GM13977 (cell line): ENCODE measurements at places on chromosomes 16 and 17.

- no peak for DNase-seq
These were observed 388.5 kb downstream of the CNTNAP4 start for GRCh38 chr16:76665571-76666275.

- DNase-seq: no peak
These were observed 118.6 kb upstream of the TNRC6C start for GRCh38 chr17:77839698-77840512.

GRCh38 chr17:53668854-53669253 lies 153.9 kb upstream of the KIF2B start:
- DNase-seq: no peak

- DNase-seq: no peak
These were observed 6.2 kb downstream of the REXO5 start for GRCh38 chr16:20812510-20812909.

DNA sequence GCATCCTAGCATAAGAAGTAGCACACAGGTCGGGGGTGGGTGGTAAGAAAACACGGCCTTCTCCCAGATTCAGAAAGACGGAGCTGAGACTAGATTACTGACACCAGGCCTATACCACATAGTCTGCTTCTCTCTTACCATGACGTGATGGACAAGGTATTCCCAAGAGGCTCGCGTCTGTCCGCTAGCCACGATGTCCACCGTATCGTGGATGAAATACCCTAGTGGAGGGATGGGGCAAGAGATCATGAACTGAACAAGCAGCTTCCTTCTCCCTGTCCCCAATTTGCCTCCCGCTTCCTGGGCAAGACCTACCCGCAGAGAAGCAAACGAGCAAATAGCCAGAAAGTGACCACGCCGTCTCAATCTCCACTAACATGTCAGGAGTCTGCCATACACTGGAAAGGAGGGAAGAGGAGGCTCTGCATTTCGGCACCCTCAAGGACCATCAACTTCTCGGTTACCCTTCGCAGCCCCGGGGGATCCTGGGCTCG lies 820 bp downstream of the TLCD1 start:
- DNase-seq: no peak

GRCh38 chr17:57485566-57485865 lies 229.2 kb downstream of the MSI2 start:
- no peak for DNase-seq

- no peak for DNase-seq
These were observed 5.1 kb upstream of the MT3 start for GRCh38 chr16:56584276-56584675.

DNA sequence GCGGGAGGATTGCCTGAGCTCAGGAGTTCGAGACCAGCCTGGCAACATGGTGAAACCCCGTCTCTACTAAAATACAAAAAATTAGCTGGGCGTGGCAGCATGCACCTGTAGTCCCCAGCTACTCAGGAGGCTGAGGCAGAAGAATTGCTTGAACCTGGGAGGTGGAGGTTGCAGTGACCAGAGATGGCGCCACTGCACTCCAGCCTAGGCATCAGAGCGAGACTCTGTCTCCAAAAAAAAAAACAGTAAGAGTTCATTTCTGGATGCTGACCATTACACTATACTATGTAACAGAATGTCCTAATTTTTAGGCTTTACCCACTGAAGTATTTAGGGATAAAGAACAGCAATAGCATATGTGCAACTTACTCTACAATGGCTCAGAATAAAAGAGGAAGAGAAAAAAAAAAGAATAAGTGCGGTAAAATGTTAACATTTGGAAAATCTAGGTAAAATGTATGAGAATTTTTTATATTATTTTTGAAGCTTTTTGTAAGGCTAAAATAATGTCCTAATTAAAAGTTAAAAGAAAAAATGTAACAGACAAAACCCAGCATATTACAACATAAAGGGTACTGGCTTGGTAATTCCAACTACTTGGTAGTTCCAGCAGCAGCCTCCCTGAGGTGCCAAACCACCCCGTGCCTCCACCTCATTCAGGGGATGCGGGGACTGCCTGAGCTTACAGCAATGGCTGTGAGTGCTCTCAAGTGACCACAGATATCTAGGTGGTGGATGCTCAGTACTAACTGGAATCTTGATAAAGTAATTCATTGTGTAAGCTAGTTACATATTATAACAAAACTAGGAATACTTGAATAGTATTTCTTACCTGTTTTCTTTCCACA lies 10.9 kb downstream of the COPS3 start:
- DNase-seq: no peak

- no peak for DNase-seq
These were observed 173.8 kb upstream of the CHMP6 start for GRCh38 chr17:80817861-80818260.

- DNase-seq: no peak
These were observed 22.6 kb upstream of the COQ7 start for GRCh38 chr16:19044769-19045168.

- DNase-seq: no peak
These were observed 839.6 kb upstream of the GOT2 start for GRCh38 chr16:59573528-59574271.

- DNase-seq: no peak
These were observed 14.5 kb downstream of the SNX11 start for GRCh38 chr17:48121923-48122664.

GRCh38 chr16:2592786-2593185 lies 55.0 kb downstream of the PDPK1 start:
- no peak for DNase-seq

DNA sequence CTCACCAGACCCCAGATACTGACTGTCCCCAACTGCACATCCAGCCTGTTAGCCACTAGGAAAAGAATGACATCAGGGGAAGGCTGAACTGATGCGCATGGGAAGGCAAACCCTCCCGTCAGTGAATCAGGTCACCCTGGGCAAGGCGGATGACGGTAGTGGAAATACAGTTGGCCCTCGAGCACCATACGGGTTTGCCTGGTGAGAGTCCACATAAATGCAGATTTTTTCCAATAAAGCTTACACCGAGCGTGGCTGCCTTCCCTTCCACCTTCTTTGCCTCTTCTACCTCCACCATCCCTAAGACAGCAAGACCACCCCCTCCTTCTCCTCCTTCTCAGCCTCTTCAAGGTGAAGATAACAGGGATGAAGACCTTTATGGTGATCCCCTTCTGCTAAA lies 236.1 kb upstream of the TNRC6C start:
- no peak for DNase-seq

DNA sequence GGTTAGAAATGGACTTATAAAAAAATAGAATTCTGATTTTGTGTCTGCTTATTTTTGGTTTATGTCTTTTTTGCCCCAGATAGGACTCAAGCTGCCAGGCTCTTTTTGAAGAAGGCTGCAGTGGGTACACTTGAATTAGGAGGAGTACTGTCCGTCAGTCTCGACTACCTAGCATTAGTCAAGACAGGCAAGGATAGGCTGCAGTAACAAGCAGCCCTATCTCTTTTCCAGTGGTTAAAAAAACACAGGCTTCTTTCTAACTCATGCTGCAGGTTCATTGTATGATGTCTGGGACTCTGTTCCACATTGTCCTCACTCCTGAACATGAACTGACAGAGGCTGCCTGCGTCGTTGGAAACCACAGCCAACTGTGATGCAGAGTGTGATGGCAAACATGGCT lies 8.0 kb downstream of the C16orf46 start:
- DNase-seq: no peak

GRCh38 chr17:45408611-45409421 lies 23.9 kb downstream of the ARHGAP27 start:
- no peak for DNase-seq

GRCh38 chr17:50818261-50818660 lies 17.1 kb upstream of the WFIKKN2 start:
- DNase-seq: no peak

GRCh38 chr17:15492791-15493692 lies 25.6 kb upstream of the CDRT4 start:
- no peak for DNase-seq

DNA sequence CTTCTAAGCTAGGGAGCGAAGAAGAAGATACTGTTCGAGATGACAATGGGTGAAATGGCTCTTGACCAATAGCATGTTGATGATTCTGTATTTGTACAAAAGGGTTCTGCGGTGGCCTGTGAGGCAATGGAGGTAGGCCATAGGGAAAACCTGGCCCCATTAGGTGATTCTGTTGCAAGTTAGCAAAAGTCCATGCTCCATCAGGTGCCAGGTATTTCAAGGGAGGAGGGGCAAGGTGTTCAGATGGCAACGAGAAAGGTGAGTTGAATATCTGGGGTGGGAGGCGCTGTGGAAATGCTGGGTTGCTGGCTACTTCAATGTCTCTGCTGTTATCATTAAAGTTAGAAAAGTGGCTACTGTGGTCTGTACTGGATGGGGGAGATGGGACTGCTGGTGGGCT lies 62.8 kb downstream of the CACNG1 start:
- no peak for DNase-seq

DNA sequence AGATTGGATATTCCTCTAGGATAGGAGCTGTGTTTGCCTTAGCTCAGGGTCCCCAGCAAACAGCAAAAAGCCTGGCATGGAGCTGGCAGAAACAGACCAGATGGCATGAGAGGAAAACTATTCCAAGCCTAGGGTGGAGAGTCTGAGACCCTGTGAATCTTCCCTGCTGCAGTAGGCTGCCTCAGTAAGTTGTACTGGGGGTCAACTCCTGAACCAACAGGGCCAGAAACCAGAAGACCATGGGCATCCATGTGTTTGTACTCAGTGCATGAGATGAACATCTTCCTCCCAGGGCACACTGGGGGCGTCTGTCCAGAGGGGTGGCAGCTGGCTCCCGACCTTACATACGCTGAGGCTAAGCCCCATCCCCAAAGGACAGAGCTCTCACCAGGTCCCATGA lies 214.4 kb downstream of the C16orf78 start:
- no peak for DNase-seq

DNA sequence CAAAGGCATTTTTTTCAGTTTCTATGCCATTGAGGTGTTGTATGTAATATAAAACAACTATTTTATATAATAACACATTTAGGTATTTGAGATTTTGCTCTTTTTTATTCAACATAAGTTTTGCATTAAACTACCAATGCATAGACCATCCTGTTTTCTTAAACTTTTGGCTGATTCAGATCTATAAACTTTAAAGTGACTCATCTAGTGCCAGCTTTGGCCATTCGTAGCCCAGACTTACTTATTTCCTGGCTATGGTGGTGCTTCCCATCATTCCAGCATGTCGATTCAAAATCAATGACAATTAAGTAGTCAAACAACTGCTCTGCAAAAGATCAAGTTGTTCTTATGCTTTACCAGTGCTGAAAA lies 3.1 kb downstream of the ERI2 start:
- no peak for DNase-seq

- DNase-seq: peak; percentile 67
These were observed 16.5 kb upstream of the PRM1 start for GRCh38 chr16:11297492-11298142.

GRCh38 chr16:25014500-25015147 lies 545 bp downstream of the ARHGAP17 start:
- DNase-seq: no peak

DNA sequence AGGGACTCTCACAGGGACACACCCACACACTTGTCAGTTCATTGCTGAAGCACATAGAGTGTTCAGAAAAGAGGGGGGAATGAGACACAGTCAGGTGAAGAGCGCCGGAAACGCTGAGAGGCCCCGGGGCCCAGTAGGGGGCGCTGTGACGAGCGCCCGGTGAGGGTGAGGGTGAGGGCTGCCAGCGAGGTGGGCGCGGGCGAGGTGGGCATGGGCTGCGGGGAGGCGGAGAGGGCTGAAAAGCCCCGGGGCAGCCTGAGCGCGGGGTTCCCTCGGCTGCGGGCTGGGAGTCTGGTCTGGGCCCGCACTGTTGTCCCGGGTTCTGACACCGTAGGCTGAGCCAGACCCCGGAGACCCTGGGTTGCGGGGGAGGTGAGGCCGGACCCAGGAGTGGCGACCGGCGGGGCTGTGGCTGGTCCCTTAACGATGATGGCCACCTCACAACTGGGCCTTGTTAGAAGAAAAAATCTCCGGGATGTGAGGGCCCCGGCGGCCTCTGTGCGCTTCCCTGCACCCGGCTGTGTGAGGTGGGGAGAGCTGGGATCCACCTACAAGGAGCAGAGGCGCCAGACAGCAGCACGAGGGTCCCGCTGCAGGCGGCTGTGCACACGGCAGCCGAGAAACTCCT lies 91.4 kb downstream of the C16orf78 start:
- DNase-seq: peak; percentile 54

DNA sequence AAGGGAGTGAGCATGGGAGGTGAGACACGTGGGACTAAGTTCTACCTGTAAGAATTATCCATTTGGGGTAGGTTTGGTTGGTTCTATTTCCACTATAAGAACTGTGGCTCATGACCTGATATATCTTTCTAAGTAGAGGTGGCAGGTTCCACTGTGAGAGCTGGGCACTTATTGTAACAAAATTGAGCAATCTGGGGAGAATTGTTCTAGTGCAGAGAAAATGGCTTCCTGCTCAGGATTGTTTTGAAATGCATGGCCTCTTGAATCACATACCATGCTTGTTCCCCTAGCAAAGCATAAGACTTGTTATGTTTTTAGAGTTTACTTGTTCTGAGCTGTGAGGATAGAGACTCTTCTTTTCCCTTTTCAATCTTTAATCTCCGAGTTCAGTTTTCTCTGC lies 125.9 kb downstream of the MAP2K6 start:
- no peak for DNase-seq

DNA sequence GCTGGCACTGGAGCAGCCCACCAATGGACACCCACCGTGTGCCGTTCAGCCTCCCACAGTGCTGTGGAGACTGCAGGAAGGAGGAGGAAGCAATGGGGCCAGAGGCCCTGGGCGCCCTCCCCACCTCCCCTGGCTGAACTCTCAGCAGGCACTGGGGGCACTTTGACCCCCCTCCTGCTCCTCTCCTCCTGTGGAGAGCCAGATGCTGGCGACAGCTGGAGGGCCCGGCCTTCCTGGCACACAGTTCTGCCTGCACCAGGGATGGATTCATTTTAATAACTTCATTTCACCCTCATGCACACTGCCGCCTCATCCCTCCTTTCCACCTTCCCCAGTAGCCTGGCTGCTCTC lies 6.0 kb downstream of the NXPH3 start:
- no peak for DNase-seq

- no peak for DNase-seq
These were observed 59.9 kb downstream of the PRMT7 start for GRCh38 chr16:68370581-68371275.

DNA sequence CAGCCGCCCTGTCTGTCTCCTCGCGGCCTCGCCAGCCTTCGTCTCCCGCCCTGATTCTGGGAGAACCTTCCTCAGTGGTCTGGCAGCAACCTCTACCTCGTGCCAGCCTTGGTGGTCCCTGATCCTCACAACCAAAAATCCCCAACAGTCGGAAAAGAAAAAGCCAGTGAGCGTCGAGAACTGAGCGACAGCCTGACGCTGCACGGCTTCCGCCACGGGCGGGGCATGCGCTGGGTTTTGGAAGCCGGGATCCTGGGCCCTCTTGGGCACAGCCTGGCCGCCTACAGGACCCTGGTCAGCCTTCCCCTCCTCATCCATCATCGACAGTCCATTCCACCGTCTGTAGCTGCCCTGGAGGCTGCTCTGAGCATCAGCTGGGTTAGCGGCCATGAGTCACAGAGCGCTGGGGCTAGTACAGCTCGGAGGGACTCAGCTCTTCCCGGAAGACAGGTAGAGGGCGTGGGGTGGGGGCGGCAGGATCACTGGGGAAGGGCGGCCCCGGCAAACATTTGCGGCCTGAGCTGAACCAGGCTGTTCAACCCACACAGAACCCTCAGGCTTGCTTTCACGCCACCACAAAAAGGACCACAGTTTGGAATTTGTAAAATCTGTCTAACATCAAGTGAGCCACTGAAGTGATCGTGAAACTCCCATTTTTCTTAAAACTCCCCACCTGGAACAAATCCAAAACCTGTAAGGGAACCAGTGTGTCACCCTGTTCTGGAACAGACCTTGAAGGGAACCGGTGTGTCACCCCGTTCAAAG lies 55.4 kb upstream of the DOC2B start:
- DNase-seq: no peak

- DNase-seq: no peak
These were observed 74.7 kb downstream of the CHD9 start for GRCh38 chr16:53129281-53130158.
